ENCODE measurements at places on chromosomes 7 and 10. TPM values are rescaled to one million over a fixed set of nuclear protein-coding genes. Genes with fewer than 3 reads are reported as not detected.

The NT5C3A gene
- 15.2 TPM for total RNA-seq

The ZNF425 gene
- total RNA-seq, result 1.1 TPM

The LBX1 gene
- not detected for total RNA-seq

The PNLIP gene
- total RNA-seq, result not detected

The OR2A5 gene
- total RNA-seq, result not detected

The ELN gene
- 1.7 TPM for total RNA-seq

The SLC18A2 gene
- not detected for total RNA-seq

The PAPSS2 gene
- 122 TPM for total RNA-seq

The OPN1SW gene
- total RNA-seq, result not detected

The ASZ1 gene
- not detected for total RNA-seq

The DENND11 gene
- 1.6 TPM for total RNA-seq

The PTF1A gene
- total RNA-seq, result not detected

The HOGA1 gene
- total RNA-seq, result under 0.01 TPM

The NPY4R2 gene
- not detected for total RNA-seq

The EPO gene
- total RNA-seq, result not detected

The NANOS1 gene
- total RNA-seq, result under 0.01 TPM

The DOCK1 gene
- 24.5 TPM for total RNA-seq

The CASP7 gene
- total RNA-seq, result 36.6 TPM

The APBB1IP gene
- total RNA-seq, result not detected

The PNLIPRP3 gene
- not detected for total RNA-seq

The FAM25G gene
- not detected for total RNA-seq

The WNT16 gene
- total RNA-seq, result not detected

The NXPH1 gene
- total RNA-seq, result not detected

The TTYH3 gene
- total RNA-seq, result 46.8 TPM

The GTF2IRD1 gene
- 25.7 TPM for total RNA-seq

The ZNF503 gene
- 12.4 TPM for total RNA-seq

The ST8SIA6 gene
- under 0.01 TPM for total RNA-seq

The LIPM gene
- total RNA-seq, result not detected

The JCAD gene
- 1.2 TPM for total RNA-seq

The FBXO24 gene
- under 0.01 TPM for total RNA-seq

The CPA2 gene
- not detected for total RNA-seq

The ASB10 gene
- not detected for total RNA-seq

The AQP1 gene
- total RNA-seq, result 1.1 TPM

The ZNF736 gene
- total RNA-seq, result 3.2 TPM

The FBH1 gene
- total RNA-seq, result 79.6 TPM

The HNRNPF gene
- 187 TPM for total RNA-seq

The ATG9B gene
- not detected for total RNA-seq

The MXI1 gene
- 2.7 TPM for total RNA-seq

The TMEM196 gene
- total RNA-seq, result not detected

The FFAR4 gene
- total RNA-seq, result not detected

The STEAP4 gene
- under 0.01 TPM for total RNA-seq

The TRA2A gene
- total RNA-seq, result 20.2 TPM

The STAG3 gene
- 0.35 TPM for total RNA-seq

The RBP4 gene
- total RNA-seq, result not detected

The UNCX gene
- not detected for total RNA-seq

The MAGI2 gene
- total RNA-seq, result 1.7 TPM

The TFR2 gene
- total RNA-seq, result not detected

The GRK5 gene
- total RNA-seq, result 9.2 TPM

The NUTM2D gene
- total RNA-seq, result 4.6 TPM

The PLEKHS1 gene
- total RNA-seq, result not detected

The PLPP4 gene
- 0.89 TPM for total RNA-seq

The ENTPD1 gene
- total RNA-seq, result not detected

The C10orf90 gene
- not detected for total RNA-seq

The DYDC2 gene
- not detected for total RNA-seq

The LRRC61 gene
- 1.7 TPM for total RNA-seq

Data from myometrial cell (primary cell).